CD4-positive, alpha-beta T cell treated with Interleukin-17A for 4 hours (primary cell): ENCODE measurements at places on chromosomes 16 and 17.

DNA sequence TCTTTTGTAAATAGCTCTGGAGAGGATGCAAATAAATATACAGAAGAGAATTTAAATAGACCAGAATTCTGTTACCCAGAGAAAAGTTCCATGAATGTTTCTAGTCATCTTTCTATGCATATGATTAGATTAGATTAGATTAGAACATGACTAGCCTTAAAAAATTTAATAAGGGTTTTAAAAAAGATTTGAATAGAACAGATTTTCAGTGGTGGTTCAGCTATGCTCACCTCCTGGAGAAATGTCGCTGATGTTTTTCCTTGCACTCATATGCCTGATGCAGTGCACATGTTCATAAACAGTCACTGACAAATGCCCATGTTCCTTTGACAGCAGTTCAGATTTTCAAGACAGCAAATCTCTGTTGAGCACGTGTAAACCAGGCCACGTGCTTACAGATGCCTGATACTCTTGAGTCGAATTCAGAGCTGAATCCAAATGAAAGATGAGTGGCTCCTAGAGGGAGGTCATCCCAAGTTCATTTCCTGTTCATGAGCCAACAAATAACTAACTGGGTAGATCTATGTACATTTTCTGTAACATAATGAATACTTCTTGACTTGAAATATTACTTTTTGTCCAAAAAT lies 19.9 kb upstream of the RAB11FIP4 start:
- DNase-seq = no peak

DNA sequence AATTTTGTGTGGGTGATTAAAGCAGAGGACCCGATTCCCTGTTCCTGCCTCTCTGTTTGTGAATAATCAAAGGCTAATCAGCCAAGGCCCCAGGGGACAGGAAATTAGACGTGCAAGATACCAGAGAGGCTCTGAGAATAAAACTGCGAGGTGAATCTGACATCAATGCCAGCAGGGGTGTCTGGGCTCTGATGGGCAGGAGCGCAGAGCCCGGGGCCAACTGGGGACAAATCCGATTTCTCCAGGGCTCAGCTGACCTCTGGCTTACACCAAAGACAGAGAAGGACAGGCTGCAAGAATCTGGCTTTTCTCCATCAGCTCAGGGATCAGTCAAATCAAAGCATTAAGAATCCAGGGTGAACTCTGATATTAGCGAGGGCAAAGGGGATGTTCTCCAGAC lies 174.3 kb downstream of the XYLT1 start:
- no peak for DNase-seq

GRCh38 chr17:59375857-59376256 lies 44.4 kb downstream of the YPEL2 start:
- no peak for DNase-seq

DNA sequence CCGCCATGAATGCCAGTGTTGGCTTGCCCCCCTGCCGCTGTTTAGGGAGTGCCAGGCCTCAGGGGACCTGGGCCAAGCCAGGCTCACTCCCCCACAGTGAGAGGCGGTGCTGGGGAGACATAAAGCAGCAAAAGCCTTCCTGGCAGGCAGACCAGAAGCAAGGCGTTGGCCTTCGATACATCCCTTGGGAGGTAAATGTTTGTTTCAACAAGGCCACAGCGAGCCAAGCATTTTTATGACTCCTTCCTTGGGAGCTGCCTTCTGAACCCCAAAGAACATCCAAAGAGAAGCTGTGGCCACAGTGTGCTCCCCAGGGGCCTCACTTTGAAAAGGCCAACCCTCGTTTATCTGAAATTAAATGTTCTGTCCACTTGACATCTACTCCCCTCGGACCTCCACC lies 119.7 kb upstream of the CIBAR2 start:
- no peak for DNase-seq

GRCh38 chr16:88064011-88064888 lies 113.0 kb downstream of the BANP start:
- DNase-seq = no peak

GRCh38 chr17:17831208-17832031 lies 5.4 kb downstream of the SREBF1 start:
- no peak for DNase-seq

DNA sequence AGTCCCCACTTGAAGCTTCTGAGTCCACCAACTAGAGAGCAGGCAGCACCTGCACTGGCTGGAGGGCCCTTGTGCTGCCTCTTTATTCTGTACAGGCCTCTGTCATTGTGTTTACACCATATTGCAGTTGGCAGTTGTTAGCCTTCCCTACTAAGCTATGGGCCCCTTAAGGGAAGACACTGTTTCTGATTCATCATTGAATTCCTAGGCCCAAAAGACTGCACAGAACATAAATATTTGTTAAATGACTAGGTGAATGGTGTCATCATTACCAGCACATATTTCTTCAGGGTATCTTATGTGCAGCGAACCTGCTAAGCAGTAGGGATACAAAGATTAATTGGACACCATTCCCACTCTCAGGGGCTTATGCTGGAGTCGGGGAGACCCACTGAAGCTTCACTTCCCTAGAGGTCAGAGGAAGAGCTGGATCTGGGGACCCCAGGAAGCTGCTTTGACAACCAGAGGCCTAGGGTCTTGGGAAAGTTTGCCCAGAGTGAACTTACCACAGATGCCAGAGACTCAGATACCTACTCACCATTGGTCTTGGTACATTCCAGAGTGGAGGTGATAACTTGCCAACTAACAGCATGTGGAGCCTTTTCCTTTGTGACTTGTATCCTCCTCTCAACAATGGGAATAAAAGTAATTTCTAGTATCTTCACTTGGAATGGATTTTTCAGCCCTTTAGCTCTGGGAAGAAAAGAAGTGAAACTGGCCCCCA lies 28.7 kb upstream of the DDX52 start:
- no peak for DNase-seq

DNA sequence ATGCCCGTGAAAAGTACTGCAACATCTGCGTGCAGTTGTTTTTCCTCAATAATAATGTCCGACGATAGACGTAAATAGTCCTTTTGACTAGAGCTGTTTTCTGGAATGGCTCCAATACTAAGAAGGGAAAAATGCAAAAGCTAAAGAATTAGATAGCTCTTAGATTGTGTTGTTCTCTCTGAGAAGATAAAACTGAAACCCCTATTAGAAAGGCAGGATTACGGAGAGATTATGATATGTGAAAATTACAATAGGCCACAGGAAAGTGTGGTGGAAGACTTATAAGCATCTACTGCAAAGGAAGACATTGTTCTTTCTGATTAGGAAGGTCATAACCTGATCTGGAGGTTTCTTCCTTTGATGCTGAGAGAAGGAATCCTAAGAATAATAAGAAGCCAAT lies 33.5 kb upstream of the KCNJ16 start:
- DNase-seq = no peak

DNA sequence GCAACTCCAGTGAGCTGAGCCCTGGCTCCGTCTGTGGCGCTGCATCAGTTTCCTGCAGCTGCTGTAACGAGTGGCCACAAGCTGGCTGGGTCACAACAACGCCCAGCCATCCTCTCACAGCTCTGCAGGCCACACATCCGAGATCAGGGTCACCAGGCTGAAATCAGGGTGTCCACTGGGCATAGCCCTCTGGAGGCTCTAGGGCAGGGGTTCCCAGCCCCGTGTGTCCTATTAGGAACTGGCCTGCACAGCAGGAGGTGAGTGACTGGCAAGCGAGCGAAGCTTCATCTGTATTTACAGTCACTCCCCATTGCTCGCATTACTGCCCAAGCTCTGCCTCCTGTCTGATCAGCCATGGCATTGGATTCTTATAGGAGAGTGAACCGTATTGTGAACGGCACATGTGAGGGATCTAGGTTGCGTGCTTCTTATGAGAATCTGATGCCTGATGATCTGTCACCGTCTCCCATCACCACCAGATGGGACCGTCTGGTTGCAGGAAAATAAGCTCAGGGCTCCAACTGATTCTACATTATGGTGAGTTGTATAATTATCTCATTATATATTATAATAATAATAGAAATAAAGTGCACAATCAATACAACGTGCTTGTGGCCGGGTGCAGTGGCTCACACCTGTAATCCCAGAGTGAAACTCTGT lies 176.5 kb downstream of the SEC14L1 start:
- no peak for DNase-seq

DNA sequence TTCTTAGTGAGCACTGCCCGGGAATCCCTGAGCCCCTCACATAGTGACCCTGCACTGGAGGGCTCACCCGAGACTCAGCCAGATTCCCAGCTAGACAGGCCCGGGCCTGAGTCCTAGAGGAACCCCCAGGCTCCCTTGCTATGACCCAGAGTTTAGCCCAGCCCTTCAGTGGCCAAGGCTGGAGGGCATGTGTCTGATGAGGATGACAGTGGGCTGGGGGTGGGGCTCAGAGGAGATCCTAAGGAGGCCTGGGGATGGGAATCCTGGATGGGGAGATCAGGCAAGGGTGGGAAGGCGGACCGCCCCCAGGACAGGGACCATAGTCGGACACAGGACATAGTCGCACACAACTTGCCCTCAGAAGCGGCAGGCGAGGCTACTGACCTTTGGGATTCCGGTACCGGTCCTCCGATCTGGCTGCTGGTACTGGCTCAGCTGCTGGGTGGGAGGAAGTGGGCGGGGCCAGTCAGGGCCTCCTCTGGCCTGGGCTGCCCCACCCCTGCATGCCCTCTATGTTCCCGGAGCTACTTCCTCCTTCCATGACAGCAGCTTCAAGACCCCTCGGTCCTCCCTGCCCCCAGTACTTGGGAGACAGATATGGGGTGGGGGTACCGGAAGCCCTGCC lies 1.1 kb downstream of the CD79B start:
- peak; percentile 82 for DNase-seq

GRCh38 chr17:13770702-13771101 lies 169.0 kb upstream of the HS3ST3A1 start:
- DNase-seq = no peak

GRCh38 chr17:63665527-63666214 lies 34.3 kb downstream of the LIMD2 start:
- no peak for DNase-seq

DNA sequence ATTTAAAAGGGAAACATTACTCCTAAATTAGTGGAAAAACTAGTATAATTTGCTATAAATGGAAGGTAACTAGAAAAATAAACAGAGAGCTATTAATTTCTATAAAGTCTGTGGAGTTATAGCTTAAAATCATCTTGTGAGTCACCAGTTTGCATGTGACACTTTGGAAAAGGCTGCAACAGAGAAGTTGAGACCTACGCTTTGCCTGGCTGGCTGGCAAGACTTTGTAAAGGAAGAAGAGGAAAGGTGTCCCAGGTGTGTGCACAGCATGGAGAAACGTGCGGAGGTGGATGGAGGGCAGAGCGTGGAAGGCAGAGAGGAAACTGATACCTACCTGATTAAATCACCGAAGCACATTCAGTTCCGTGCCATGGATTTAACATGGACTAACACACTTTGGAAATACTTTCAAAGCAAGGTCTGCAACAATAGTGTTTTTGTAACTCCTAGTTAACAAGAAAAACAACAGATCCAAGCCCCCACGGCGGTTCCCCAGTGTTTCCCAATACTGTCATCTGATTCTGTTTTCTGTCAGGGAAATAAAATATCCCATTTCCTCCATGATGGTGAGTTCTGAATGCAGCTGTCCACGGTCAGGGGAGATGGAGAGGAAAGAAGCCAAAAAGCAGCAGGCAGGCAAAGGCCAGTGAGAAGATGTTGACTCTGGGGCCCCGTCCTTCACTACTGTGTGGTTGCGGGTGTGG lies 134.8 kb downstream of the XYLT1 start:
- no peak for DNase-seq

- no peak for DNase-seq
Measured at GRCh38 chr17:9247401-9247938, 226.2 kb downstream of the NTN1 start.

- no peak for DNase-seq
Measured at GRCh38 chr17:19424934-19425868, 14.2 kb downstream of the RNF112 start.

GRCh38 chr17:8910969-8911604 lies 43.6 kb upstream of the PIK3R6 start:
- no peak for DNase-seq

GRCh38 chr16:31428279-31428597 lies at the start of gene COX6A2:
Gene COX6A2 (minus strand): TSS chr16:31428360. CDS start chr16:31428325, 35 bp downstream.
- no peak for DNase-seq

DNA sequence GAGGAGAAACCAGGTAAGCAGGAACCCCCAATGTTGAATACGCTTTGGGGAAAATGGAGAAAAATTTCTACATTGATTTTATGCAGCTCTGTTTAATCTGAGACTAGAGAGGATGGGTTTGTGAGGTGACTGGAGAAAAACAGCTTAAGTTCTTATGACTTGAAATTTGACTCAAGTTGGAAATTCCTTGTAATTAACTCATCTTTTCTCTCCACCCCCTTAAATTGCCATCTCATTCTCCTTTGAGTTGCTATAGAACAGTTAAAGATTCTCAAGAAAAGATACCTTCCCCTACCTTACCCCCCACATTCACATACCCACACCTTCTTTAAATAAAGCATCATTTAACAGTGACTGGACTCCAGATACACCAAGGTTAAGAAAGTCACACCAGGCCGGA lies 24.2 kb downstream of the ZNRF1 start:
- DNase-seq = no peak

DNA sequence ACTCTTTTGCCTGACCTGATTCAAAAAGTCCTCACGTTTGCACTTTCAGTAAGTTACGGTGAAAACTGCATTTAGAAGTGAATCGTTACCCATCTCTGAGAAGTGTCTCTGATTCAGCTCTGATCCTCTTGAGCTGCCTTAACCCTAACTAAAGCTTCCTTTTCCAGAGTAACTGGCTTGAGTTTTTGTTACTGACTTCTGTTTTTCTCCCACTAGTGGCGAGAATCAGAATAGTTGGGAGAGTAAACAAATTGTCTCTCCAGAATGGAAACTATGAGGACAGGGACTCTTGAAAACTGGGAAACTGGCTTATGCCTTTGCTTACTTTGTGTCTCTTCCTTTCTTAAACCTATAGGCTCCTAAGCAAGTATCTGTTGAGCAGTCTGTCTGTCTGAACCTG lies 31.3 kb upstream of the KPNB1 start:
- DNase-seq = no peak

GRCh38 chr17:1147664-1148063 lies 32.1 kb downstream of the ABR start:
- DNase-seq = no peak

- DNase-seq = no peak
Measured at GRCh38 chr16:70611224-70611598, 35.1 kb upstream of the IL34 start.

DNA sequence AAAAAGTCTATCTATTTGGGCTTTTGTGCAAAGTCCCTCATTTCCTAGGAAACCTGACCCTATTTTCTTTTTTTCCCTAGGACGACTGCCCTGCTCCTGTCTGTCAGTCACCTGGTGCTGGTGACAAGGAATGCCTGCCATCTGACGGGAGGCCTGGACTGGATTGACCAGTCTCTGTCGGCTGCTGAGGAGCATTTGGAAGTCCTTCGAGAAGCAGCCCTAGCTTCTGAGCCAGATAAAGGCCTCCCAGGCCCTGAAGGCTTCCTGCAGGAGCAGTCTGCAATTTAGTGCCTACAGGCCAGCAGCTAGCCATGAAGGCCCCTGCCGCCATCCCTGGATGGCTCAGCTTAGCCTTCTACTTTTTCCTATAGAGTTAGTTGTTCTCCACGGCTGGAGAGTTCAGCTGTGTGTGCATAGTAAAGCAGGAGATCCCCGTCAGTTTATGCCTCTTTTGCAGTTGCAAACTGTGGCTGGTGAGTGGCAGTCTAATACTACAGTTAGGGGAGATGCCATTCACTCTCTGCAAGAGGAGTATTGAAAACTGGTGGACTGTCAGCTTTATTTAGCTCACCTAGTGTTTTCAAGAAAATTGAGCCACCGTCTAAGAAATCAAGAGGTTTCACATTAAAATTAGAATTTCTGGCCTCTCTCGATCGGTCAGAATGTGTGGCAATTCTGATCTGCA lies 12.9 kb downstream of the TMEM98 start:
- DNase-seq = no peak

GRCh38 chr16:57192146-57192545 lies 6.0 kb downstream of the RSPRY1 start:
- DNase-seq = no peak
